Ammon's horn (tissue), 1 donor: ENCODE measurements at places on chromosomes 6 and 20.

GRCh38 chr6:1473598-1473997 lies 84.2 kb downstream of the FOXF2 start:
- no peak for DNase-seq

- no peak for DNase-seq
These were observed 27.7 kb upstream of the MPC1 start for GRCh38 chr6:166410426-166410935.

DNA sequence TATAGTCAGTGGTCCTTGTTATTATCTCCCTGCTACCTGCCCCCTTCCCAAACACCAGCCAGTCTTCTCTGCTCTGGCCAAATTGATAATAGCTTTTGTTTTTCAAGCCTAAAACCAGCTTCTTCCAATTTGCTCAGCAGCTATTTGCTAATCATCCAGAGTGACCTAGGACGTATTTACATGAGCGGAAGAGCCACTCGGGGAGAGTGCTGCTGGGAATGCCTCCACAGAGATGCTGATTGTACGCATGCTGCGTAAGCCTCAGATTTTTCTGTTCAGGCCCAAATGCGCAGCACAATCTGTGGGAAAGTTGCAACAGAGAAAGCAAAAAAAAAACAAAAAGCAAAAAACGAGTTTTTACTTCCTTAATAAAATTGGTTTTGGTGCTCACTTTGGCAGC lies 24.4 kb upstream of the ID1 start:
- DNase-seq = no peak

GRCh38 chr6:29014729-29015608 lies 9.9 kb upstream of the ZNF311 start:
- no peak for DNase-seq

DNA sequence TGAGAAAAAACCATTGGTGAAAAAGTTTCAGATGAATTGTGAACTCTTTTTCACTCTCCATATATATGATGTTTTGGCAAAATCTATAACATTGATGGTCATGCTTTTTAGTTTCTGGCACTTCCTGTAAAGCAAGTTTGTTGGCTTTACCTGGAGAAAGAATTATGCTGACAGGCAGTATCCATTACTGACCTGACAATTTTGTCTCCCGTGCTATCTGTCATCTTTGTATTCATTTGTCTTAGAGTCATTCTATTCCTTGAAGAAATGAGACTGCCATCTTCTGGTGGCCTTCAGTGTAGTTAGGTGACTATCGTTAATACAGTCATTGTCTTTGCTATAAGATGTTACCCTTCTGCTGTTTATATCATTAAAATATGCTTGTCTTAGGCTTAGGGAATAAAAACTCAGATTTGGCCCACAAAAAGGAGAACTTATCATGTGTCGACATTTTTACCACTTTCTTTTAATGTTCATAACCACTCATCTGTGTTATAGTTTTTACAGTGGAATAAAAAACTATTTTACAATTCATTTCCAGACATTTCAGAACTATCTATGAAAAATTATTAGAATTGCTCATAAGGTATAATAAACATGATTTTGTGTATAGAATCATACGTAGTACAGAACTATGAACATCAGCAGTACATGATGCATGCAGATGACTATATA lies 707.0 kb downstream of the EPM2A start:
- DNase-seq = peak; percentile 42
